ENCODE measurements at places on chromosomes 16 and 17.

- no peak for DNase-seq
Measured at GRCh38 chr16:27759301-27759871, 209.4 kb downstream of the KATNIP start.

DNA sequence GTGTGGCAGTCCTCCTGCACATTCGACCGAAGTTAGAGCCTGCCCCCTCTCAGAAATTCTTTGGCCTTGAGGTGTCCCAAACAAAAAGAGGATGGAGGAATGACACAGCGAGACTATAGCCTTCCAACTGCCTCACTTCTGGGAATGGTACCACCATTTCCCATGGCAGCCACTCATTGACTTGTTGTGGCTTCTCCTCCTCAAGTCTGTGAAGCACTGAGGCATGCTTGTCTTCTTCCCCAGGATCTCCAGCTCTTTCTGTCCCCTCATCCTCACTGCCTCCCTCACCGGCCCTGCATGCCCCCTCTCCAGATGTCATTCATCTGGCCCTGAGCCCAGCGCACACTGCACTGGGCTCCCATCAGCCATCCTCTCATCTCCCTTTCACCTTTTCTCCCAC lies 43.7 kb upstream of the DNAH9 start:
- DNase-seq: no peak

GRCh38 chr16:11253009-11253994 lies 2.7 kb downstream of the SOCS1 start:
- DNase-seq: peak; percentile 84

GRCh38 chr16:79509211-79509631 lies 91.3 kb downstream of the MAF start:
- no peak for DNase-seq

- DNase-seq: no peak
Measured at GRCh38 chr17:17177176-17177575, 29.0 kb downstream of the PLD6 start.

GRCh38 chr17:79464318-79465010 lies 146.4 kb downstream of the RBFOX3 start:
- no peak for DNase-seq

- DNase-seq: no peak
Measured at GRCh38 chr16:85227946-85228862, 115.9 kb upstream of the CIBAR2 start.

DNA sequence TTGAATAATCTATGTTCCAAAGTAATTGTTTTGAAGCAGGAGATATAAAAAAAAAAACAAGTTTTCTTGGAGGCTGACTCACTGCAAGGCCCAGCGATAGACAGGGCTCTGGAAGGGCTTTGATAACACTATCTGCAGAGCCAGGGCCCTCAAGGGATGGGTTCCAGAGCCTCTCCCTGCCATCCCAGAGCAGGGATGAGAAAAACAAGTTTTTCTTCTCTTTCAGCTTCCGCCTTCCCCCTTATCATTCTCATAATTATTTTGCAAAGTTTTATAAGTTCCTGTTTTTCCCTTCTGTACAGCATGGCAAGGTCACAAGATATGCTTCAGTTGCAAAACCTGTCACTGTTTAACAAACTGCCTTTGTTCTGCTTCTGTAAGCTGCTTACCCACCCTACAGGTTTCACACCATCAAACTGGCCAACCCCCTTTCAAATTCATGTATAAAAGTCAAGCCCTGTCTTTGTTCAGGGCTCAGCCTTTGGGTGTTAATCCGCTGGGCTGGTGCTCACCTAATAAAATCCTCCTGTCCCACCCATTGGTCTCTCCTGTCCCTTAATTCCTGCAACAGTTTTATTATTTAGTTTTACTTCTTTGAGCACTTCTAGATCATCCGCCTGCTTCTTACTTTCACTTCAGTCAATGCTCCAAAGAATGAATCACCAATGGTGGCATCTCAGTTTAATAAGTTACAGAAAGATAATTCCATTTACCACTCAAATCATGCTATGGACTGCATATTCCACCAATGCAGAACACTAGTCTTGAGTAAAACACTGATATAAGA lies 5.6 kb upstream of the THUMPD1 start:
- no peak for DNase-seq

DNA sequence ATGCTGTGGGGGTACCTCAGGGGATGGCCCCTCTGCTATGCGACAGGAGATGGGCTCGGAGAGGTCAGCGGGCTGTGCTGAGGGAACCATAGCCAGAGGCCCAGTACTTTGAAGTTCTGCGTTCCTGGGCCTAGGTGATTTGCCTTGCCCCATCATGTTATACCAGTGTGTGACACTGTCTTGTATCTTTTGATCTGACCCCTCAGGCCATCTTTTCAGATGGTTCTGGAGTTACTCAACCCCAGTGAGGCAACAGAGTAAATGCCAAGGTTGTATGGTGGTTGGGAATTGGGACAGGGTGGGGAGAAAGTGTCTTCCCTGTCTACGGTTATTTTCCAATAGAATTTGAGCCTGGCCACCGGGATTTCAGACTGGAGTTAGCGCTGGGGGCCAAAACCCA lies 8.5 kb downstream of the MSI2 start:
- no peak for DNase-seq

All from activated CD4-positive, alpha-beta T cell treated with anti-CD3 and anti-CD28 coated beads, Interleukin-2, amount 50 U/mL, for 16 hours (primary cell).